ENCODE measurements at places on chromosomes 7 and 10. TPM values are rescaled to one million over a fixed set of nuclear protein-coding genes. Genes with fewer than 3 reads are reported as not detected.

The ARHGEF35 gene
- 5.1 TPM for total RNA-seq

GRCh38 chr7:17651863-17652385 lies 288.4 kb downstream of the SNX13 start:
- no peak for DNase-seq
- no peak overlapping the region for H3K27ac ChIP-seq
- no peaks in the 10 kb centered on the region for H3K27me3 ChIP-seq
- no peaks in the 10 kb centered on the region for H3K4me1 ChIP-seq
- H3K36me3 ChIP-seq: no peaks in the 10 kb centered on the region

DNA sequence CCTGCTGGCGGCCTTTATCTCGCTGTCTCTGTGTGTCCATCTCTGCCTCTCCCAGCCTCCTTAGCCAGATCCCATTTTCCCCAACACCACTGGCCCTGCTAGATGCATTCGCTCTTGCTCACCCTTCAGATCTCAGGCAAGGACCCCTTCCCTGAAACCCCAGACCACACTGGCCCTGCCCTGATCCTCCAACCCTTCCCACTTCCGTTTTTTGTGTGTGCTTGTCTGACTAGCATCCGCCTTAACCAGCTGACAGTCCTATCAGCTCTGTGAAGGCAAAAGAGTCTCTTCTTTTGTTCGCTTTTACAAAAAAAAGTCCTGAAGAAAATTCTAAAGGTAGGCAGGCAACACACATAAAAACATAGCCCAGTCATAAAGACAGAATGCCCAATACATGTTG lies 28.7 kb downstream of the CHST15 start:
- no peak overlapping the region for H3K4me3 ChIP-seq
- H3K27me3 ChIP-seq: no peaks in the 10 kb centered on the region
- peaks cover 90% of the 10 kb centered on the region for H3K4me1 ChIP-seq
- H3K27ac ChIP-seq: no peak overlapping the region

DNA sequence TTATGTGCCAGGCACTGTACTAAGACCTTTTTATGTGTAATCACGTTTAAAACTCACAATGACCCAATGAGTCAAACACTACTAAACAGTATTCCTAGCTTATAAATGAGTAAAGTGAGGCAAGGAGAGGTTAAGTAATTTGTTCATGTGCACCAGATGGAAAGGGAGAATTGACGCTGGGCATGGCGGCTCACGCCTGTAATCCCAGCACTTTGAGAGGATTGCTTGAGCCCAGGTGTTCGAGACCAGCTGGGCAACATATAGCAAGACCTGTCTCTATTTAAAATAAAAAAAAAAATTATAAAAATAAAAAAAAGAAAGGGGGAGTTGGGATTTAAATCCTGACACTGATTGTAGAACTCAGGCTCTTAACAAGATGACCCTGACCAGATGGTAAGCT lies 46.7 kb upstream of the DLG5 start:
- H3K27me3 ChIP-seq: no peaks in the 10 kb centered on the region
- peaks cover 14% of the 10 kb centered on the region for H3K4me1 ChIP-seq

DNA sequence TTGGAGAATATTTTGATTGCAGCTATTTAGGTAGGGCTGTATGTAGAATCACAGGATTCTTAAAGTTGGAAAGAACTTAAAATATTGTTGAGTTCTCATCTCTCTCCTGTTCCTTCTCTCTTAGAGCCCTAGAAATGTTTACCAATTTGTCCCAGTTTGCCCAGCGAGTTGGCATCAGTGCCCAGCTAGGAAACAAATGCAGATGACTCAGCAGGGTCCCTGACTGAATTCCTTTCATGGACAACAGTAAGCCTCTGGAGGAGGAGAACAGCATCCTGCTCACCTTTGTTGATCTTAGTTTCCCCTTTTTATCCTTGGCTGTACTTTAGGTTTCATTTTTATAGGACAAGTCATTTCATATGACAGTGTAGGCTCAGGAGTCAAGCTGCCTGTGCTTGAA lies 89.3 kb downstream of the SEC23IP start:
- no peak overlapping the region for H3K27ac ChIP-seq
- no peak overlapping the region for H3K4me3 ChIP-seq
- H3K36me3 ChIP-seq: no peaks in the 10 kb centered on the region
- no peaks in the 10 kb centered on the region for H3K27me3 ChIP-seq

GRCh38 chr7:102942181-102942866 lies 29.5 kb downstream of the LRRC17 start:
- no peak overlapping the region for H3K27ac ChIP-seq
- H3K4me3 ChIP-seq: no peak overlapping the region
- DNase-seq: no peak
- no peaks in the 10 kb centered on the region for H3K27me3 ChIP-seq

GRCh38 chr10:24723386-24723787 lies 300 bp downstream of the ARHGAP21 start:
- peak; percentile 87 for DNase-seq
- peaks cover 51% of the 10 kb centered on the region for H3K4me1 ChIP-seq
- H3K27me3 ChIP-seq: no peaks in the 10 kb centered on the region
- H3K4me3 ChIP-seq: peak overlapping the region; percentile 64
- H3K27ac ChIP-seq: peak overlapping the region; percentile 88

The MGAM2 gene
- 5.6 TPM for total RNA-seq

GRCh38 chr10:33817605-33818004 lies 483.1 kb upstream of the NRP1 start:
- H3K36me3 ChIP-seq: no peaks in the 10 kb centered on the region
- no peaks in the 10 kb centered on the region for H3K4me1 ChIP-seq
- no peak overlapping the region for H3K4me3 ChIP-seq
- DNase-seq: no peak
- no peaks in the 10 kb centered on the region for H3K27me3 ChIP-seq
- H3K27ac ChIP-seq: no peak overlapping the region

- no peak for DNase-seq
- no peak overlapping the region for H3K4me3 ChIP-seq
- no peaks in the 10 kb centered on the region for H3K27me3 ChIP-seq
- no peak overlapping the region for H3K27ac ChIP-seq
Observed at GRCh38 chr7:133040674-133041073, 41.2 kb downstream of the CHCHD3 start.

The SLC26A5 gene
- 0.52 TPM for total RNA-seq

DNA sequence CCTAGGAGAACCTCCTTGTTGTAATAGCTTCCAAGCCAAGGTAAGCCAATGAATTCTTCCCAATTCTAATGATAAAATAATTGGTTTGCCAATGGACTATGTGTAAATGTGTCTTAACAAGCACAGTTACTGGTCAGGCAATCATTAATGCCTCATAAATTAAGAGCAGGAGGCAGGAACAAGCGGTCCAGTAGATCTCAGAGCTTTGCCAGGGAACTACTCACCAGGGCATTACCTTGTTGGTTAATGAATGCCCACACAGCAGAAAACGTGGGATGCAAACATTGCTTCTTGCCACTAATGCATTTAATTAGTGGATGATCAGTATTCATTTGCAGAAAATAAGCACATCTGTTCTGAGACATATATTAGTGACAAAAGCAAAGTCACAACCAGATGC lies 26.7 kb upstream of the ZNF800 start:
- H3K27ac ChIP-seq: no peak overlapping the region
- no peak overlapping the region for H3K4me3 ChIP-seq
- DNase-seq: no peak
- no peaks in the 10 kb centered on the region for H3K36me3 ChIP-seq
- H3K4me1 ChIP-seq: peaks cover 17% of the 10 kb centered on the region

The SPAM1 gene
- total RNA-seq: not detected

The EGR2 gene
- 2.8 TPM for total RNA-seq

DNA sequence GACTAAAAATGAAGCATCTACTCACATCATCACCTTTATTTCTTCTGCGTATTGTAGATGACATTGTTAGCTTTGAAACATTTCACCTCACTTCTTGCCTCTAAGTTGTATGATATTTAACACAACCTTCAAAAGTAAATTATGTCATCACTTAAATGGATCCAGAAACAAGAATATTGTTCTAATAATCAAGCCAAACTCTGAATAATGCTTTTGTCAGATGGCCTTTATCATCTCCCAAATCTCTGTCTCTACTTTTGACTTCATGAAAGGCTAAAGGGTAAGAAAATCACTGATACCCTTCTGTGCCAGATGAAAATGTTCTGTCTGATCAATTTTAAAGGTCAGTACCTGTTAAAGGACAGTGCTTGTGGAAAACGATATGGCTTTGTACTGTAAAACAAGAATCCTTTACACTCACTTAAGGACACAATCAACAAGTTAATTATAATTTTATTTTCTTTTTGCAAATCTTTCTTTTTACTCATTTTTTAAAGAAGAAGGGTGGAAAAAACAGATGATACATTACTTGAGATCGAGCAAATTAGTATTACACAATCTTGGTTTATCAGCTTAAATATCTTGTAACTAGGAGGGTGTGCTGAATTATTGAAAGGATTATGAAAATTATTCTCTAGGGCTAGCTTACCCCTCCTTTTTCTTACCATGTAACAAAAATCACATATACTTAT lies 309.4 kb upstream of the IGFBP3 start:
- no peaks in the 10 kb centered on the region for H3K27me3 ChIP-seq
- DNase-seq: no peak
- H3K27ac ChIP-seq: no peak overlapping the region
- H3K4me1 ChIP-seq: no peaks in the 10 kb centered on the region

The FBXL13 gene
- 1.6 TPM for total RNA-seq

GRCh38 chr7:73606801-73607691 lies 17.3 kb downstream of the MLXIPL start:
- H3K4me1 ChIP-seq: peaks cover 11% of the 10 kb centered on the region
- no peaks in the 10 kb centered on the region for H3K36me3 ChIP-seq
- no peak overlapping the region for H3K27ac ChIP-seq
- DNase-seq: peak; percentile 91
- H3K4me3 ChIP-seq: no peak overlapping the region

GRCh38 chr7:126792521-126792920 lies 460.2 kb downstream of the GRM8 start:
- no peak overlapping the region for H3K27ac ChIP-seq
- no peaks in the 10 kb centered on the region for H3K27me3 ChIP-seq
- H3K4me1 ChIP-seq: no peaks in the 10 kb centered on the region
- no peaks in the 10 kb centered on the region for H3K36me3 ChIP-seq
- H3K4me3 ChIP-seq: no peak overlapping the region
- DNase-seq: no peak

DNA sequence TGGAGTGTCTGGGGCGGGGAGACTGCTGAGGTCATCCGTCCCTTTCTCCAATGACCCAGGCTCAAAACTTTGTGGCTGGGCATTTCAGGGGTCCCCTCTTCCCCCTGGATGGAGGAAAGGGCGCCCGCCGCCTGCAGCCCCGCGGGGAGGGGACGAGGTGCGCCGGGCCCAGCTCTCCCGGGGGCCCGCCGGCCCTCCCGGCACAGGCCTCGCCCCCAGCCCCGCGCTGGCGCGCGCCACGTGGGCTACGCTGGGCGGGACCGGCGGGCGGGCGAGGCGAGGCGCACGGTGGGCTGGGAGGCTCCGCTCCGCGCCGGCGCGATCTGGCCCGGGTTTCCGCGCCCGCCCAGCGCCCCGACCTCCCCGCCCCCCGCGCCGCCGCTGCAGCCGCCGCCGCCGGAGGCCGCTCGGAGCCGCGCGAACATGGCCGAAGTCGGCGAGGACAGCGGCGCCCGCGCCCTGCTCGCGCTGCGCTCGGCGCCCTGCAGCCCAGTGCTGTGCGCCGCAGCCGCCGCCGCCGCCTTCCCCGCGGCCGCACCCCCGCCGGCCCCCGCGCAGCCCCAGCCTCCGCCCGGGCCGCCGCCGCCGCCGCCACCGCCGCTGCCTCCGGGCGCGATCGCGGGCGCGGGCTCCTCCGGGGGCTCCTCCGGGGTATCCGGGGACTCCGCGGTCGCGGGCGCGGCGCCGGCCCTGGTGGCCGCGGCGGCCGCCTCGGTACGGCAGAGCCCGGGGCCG lies at the start of gene FOXK1:
TSS of gene FOXK1 (plus strand) at position 410 of the 735 bp plus-strand sequence. CDS start at position 424, 14 bp downstream.
- peaks cover 10% of the 10 kb centered on the region for H3K36me3 ChIP-seq
- H3K4me1 ChIP-seq: peaks cover 17% of the 10 kb centered on the region
- H3K27me3 ChIP-seq: no peaks in the 10 kb centered on the region
- H3K4me3 ChIP-seq: peak within 1 kb of the TSS; percentile 81
- H3K27ac ChIP-seq: peak within 1 kb of the TSS; percentile 90

The MKI67 gene
- 13.4 TPM for total RNA-seq

GRCh38 chr10:77795426-77796055 lies 131.0 kb downstream of the DLG5 start:
- no peak overlapping the region for H3K27ac ChIP-seq
- no peak overlapping the region for H3K4me3 ChIP-seq
- H3K27me3 ChIP-seq: no peaks in the 10 kb centered on the region
- peak; percentile 55 for DNase-seq

- H3K36me3 ChIP-seq: no peaks in the 10 kb centered on the region
- H3K4me1 ChIP-seq: no peaks in the 10 kb centered on the region
- DNase-seq: no peak
- H3K27me3 ChIP-seq: no peaks in the 10 kb centered on the region
- H3K27ac ChIP-seq: no peak overlapping the region
Observed at GRCh38 chr10:82505009-82505408, 630.0 kb downstream of the NRG3 start.

The AGMO gene
- total RNA-seq: not detected

DNA sequence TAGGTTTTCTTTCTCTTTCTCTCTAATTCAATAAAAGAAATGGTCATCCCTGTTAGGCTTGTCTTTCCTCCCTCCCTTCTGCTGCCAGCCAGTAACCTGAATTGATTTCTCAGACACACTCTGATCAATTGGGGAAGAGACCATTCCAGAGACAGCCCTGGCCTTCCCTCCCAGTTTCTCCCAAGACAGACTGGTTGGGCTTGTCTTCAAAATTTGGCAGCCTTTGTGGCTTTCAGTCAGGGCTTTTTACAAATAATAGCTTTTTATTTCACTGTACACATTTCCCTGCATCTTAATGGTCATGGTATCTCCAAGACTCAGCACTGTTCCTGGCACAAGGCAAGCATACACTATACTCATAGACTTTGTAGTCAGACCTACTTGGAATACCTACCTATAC lies 33.9 kb downstream of the BCAP29 start:
- DNase-seq: no peak
- H3K27ac ChIP-seq: no peak overlapping the region
- no peaks in the 10 kb centered on the region for H3K4me1 ChIP-seq

The FGL2 gene
- 204 TPM for total RNA-seq

- no peaks in the 10 kb centered on the region for H3K36me3 ChIP-seq
- H3K4me1 ChIP-seq: no peaks in the 10 kb centered on the region
- H3K4me3 ChIP-seq: no peak overlapping the region
- H3K27ac ChIP-seq: no peak overlapping the region
- no peaks in the 10 kb centered on the region for H3K27me3 ChIP-seq
Observed at GRCh38 chr7:131284702-131285419, 42.8 kb upstream of the MKLN1 start.

GRCh38 chr7:130409712-130410072 lies 29.4 kb downstream of the CPA1 start:
- no peak overlapping the region for H3K4me3 ChIP-seq
- no peaks in the 10 kb centered on the region for H3K4me1 ChIP-seq
- no peak overlapping the region for H3K27ac ChIP-seq
- no peaks in the 10 kb centered on the region for H3K27me3 ChIP-seq
- no peak for DNase-seq

GRCh38 chr10:86376852-86377796 lies 10.5 kb upstream of the GRID1 start:
- no peaks in the 10 kb centered on the region for H3K36me3 ChIP-seq
- peak; percentile 96 for DNase-seq
- H3K4me3 ChIP-seq: peak overlapping the region; percentile 57
- H3K27ac ChIP-seq: no peak overlapping the region

GRCh38 chr10:71501402-71501801 lies 104.7 kb downstream of the CDH23 start:
- DNase-seq: peak; percentile 43
- no peak overlapping the region for H3K4me3 ChIP-seq
- H3K4me1 ChIP-seq: no peaks in the 10 kb centered on the region
- H3K36me3 ChIP-seq: no peaks in the 10 kb centered on the region

The TMEM213 gene
- not detected for total RNA-seq

- no peaks in the 10 kb centered on the region for H3K27me3 ChIP-seq
- no peak overlapping the region for H3K4me3 ChIP-seq
- no peak overlapping the region for H3K27ac ChIP-seq
- H3K36me3 ChIP-seq: no peaks in the 10 kb centered on the region
- no peak for DNase-seq
- no peaks in the 10 kb centered on the region for H3K4me1 ChIP-seq
Observed at GRCh38 chr10:83272666-83273434, 866.5 kb upstream of the GHITM start.

Data from spleen (tissue), 13 donors.